ENCODE measurements at places on chromosomes 2 and 18. TPM values are rescaled to one million over a fixed set of nuclear protein-coding genes. Genes with fewer than 3 reads are reported as not detected.

The IKZF2 gene
- 11.9 TPM for total RNA-seq

The CD8B gene
- not detected for total RNA-seq

The C2orf80 gene
- total RNA-seq = not detected

The ITGB6 gene
- total RNA-seq = not detected

The IL1RN gene
- 0.68 TPM for total RNA-seq

The PLB1 gene
- total RNA-seq = 2.2 TPM

The ARHGAP28 gene
- total RNA-seq = not detected

The GALNT13 gene
- total RNA-seq = not detected

The CMPK2 gene
- total RNA-seq = 5.9 TPM

The SLC30A3 gene
- not detected for total RNA-seq

The MARS2 gene
- total RNA-seq = 10.5 TPM

The FOSL2 gene
- total RNA-seq = 153 TPM

- DNase-seq = no peak
Measured at GRCh38 chr2:223735035-223735640, 102.2 kb downstream of the AP1S3 start.

- DNase-seq = no peak
Measured at GRCh38 chr2:152396051-152396511, 61.1 kb downstream of the FMNL2 start.

GRCh38 chr18:65748321-65748720 lies 2.5 kb upstream of the CDH7 start:
- DNase-seq = no peak

DNA sequence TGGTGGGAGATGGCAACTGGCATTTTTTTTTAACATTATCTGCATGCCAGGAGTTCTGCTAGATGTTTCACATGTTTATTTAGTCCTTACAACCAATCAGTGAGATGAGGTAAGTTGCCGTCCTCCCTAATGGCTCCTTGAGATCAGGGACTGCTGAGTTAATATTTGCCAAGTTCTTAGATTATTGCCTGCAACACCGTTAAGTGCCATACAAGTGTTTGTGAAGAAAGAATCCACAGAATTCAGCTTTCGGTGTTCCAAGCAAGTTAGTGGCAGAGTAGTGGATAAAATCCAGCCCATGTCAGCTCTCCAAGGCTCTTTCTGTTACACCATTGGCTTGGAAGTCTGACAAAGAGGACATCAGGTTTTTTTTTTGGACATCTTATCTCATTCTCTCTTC lies 95.9 kb downstream of the C1QL2 start:
- no peak for DNase-seq

GRCh38 chr2:73962798-73963197 lies 21.9 kb upstream of the TET3 start:
- DNase-seq = no peak

DNA sequence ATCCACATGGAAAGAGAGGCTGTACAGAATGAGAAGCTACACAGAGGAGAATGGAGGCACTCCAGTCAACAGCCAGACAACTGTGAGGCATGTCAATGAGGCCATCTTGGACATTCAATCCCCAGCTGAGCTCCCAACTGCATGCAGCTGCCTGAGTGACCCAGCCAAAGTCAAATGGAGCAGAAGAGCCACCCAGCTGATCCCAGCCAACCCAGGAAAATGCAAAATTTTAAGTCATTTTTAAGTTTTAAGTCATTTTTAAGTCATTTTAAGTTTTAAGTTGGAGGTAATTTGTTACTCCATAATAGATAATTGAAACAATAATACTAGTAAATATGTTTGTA lies 63.6 kb downstream of the RBMS1 start:
- DNase-seq = no peak

- DNase-seq = no peak
Measured at GRCh38 chr2:11396467-11397445, 52.3 kb upstream of the ROCK2 start.

GRCh38 chr2:96493072-96493471 lies 12.1 kb downstream of the NEURL3 start:
- DNase-seq = no peak

DNA sequence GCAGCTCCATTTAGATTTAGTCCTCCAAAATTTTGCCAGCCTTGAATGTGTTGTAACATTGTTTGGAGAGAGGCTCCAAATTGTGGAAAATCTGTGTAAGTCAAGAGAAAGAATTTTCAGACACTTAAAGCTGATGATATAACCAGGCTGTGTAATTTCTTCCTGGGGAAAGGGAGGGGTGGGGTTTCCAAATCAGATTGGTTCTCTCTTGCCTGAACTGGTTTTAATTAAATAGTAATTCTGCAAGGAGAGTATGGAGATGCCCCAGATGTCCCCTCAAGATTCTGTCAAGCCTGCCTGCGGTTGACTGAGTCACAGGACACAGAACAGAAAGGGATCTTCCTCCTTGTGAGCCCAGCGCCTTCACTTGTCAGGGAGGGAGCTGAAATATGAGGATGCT lies 54.5 kb downstream of the C18orf63 start:
- DNase-seq = no peak

GRCh38 chr2:17558053-17558452 lies 17.6 kb downstream of the VSNL1 start:
- DNase-seq = no peak

DNA sequence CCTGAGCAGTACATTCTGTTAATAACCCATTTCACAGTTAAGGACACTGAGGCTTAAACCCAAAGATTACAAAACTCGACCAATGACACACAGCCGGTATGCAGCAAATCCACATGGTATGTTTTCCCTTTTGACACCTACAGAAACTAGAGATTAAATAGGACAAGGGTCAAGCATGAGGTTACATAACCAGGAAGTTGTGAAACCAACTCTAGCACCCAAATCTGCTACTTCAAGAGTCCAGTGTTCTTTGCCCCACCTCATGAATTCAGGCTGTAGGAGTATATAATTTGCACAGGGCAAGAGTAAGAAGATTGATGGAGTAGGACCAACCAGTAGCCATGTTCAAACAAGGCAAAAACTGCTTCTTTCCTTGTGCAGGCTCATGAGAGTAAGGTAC lies 249.8 kb downstream of the BCL11A start:
- no peak for DNase-seq

GRCh38 chr2:155583674-155584195 lies 748.8 kb downstream of the NR4A2 start:
- DNase-seq = no peak

GRCh38 chr2:224222291-224222690 lies 179.6 kb downstream of the FAM124B start:
- DNase-seq = no peak

- no peak for DNase-seq
Measured at GRCh38 chr18:72601481-72601880, 57.3 kb upstream of the CBLN2 start.

- DNase-seq = no peak
Measured at GRCh38 chr2:65349863-65350262, 82.5 kb downstream of the SPRED2 start.

DNA sequence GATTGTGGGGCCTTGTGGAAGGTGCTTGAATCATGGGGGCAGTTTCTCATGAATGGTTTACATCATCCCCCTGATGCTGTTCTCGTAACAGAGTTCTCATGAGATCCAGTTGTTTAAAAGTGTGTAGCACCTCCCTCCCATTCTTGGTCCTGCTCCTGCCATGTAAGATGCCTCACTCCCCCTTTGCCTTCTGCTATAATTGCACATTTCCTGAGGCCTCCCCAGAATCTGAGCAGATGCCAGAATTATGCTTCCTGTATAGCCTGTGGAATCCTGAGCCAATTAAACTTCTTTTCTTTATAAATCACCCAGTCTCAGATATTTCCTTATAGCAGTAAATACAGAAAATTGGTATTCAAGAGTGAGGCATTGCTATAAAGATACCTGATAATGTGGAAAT lies 15.6 kb upstream of the WDR75 start:
- no peak for DNase-seq

DNA sequence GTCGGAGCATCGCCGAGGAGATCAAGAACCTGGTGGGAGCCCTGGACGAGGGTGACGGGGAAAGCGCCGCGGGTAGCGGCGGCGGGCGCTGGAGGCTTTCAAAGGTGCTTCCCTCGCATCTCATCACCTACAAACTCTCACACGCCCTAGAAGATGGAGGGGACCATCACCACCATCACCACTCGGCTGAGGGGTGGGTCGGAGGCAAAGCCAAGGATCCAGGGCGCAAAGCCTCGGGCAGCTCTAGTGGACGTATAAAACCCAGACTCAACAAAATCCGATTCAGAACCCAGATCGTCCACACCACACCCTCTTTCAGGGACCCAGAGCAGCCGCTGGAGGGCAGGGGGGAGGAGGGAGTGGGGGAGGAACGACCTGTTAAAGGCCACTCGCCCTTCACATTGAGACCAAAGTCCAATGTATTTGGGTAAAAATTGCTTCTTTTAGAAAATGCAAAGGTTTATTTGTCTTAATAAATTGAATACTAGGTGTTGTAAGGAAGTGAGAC lies 1.5 kb downstream of the SOWAHC start:
- no peak for DNase-seq

DNA sequence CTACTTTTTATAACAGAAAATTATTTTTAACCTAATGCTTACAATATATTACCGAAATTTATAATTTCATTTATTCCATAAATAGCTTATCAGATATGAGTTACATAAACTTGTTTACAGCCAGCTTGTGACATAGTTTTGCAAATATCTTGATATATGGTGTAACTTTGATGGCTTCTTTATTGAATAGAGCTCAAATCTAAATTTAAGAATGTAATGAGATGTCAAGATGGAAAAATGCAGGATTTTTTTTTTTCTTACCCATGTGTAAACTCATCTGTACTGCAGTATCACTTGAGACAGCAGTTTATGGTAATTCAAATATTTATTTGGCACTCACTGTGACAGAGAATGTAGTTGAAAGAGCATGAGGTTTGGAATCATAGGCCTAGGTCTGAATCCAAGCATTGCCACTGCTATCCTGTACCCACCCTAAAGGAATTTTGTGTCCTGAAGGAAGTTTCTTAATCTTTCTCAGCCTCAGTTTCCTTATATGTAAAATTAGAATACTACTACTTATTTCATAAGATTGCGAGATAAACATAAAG lies 3.8 kb downstream of the CREB1 start:
- DNase-seq = no peak

DNA sequence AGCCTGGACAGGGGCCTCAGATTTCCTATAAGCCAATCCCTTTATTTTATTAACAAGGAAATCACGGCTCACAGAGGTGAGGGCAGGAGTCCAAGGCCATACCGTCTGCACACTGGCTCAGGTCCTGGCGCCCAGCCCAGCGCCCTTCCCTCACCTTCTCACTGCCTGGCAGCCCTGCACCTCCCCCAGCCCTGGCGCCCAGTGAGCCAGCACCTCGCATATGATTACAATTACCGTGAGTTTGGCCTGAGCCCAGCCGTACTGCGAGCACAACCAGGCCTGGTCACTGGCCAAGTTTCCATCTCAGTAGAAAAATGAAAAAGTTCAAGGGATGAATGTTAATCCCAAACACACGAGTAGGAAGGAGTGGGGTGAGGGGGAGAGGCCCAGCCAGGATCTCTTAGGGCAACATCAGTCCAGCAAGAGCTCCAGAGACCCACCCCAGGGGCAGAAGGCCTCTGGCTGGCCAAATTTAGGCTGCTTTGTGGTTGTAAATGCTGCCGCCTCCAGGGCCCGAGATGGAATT lies 68.4 kb downstream of the MCFD2 start:
- DNase-seq = no peak

- DNase-seq = no peak
Measured at GRCh38 chr2:141468761-141469160, 662.1 kb downstream of the LRP1B start.

- DNase-seq = no peak
Measured at GRCh38 chr2:27730261-27730662, 41.3 kb upstream of the MRPL33 start.

- no peak for DNase-seq
Measured at GRCh38 chr2:219440388-219441256, 6.0 kb downstream of the SPEG start.

GRCh38 chr2:131413148-131413747 lies 49.3 kb upstream of the RAB6D start:
- DNase-seq = no peak

- DNase-seq = no peak
Measured at GRCh38 chr2:138373993-138374408, 127.6 kb upstream of the SPOPL start.

DNA sequence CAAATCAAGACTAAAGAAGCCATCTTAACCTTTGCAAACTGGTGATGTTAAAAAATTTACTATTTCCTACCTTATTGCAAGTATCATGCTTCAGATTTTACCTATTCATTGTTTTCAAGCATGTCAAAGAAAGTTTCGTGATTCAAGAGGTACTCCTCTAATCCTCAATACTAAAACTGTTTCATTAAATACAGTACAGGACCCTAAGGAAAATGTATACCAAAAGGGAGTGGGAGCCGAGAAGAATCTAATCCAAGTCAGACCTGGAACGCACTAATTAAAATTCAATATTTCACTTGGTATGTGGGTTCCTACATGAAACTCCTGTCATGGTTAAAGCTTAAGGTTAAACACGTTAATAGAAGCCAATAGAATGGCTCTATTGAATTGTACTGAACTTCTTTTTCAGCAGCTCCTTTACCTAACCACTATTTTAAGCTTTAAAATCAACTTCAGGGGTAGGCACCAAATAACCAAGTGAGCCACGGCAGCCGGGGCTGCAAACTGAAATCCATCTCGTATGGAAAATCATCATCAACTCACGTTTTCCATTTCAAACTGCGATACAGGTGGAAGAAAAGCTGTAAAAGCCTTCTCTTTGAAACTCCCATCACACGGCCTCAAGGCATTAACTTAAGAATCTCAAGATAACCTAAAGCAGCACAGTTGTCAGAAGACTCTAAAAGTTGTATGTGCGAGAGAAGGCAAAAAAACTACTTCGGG lies 188.8 kb downstream of the ZEB2 start:
- DNase-seq = no peak

DNA sequence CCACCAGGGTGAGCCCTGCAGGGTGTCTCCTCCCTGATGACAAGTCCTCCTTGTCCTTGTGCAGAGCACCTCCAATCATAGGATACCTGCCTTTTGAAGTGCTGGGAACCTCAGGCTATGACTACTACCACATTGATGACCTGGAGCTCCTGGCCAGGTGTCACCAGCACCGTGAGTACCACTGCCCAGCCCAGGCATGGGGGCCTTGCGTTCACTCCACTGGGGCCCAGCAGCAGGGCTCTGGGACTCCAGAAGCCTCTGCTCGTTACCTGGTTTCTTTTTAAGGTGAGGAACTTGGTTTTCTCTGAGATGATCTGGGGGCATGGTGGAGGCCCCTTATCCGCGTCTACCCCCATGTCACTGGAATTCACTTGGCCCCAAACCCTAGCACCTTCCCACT lies 36.5 kb upstream of the RPL31 start:
- DNase-seq = no peak

DNA sequence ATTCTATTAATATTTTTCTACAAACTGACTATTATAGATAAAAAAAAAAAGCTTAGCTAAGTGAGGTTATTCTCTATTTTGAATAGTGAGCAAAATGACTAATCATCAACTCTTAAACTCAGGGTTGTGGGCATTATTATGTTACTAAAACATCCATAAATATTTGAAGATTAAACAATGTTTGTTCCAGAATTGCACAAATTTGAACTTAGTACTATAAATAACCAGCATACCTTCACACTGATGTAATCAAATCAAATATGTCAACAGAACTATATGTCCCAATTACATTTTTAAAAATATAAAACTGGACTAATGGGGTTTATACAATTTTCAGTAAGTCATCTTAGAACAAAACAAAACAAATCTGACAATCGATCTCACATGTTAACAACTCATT lies 800.9 kb downstream of the LRP1B start:
- no peak for DNase-seq
